ENCODE measurements at places on chromosomes 5 and 9. TPM values are rescaled to one million over a fixed set of nuclear protein-coding genes. Genes with fewer than 3 reads are reported as not detected.

KIF12 gene
- 249 TPM for total RNA-seq

- H3K27ac ChIP-seq = no peak overlapping the region
- no peaks in the 10 kb centered on the region for H3K27me3 ChIP-seq
Observed at GRCh38 chr9:26341545-26341944, 551.1 kb downstream of the CAAP1 start.

C5orf46 gene
- total RNA-seq = not detected

HAVCR1 gene
- total RNA-seq = not detected

DNA sequence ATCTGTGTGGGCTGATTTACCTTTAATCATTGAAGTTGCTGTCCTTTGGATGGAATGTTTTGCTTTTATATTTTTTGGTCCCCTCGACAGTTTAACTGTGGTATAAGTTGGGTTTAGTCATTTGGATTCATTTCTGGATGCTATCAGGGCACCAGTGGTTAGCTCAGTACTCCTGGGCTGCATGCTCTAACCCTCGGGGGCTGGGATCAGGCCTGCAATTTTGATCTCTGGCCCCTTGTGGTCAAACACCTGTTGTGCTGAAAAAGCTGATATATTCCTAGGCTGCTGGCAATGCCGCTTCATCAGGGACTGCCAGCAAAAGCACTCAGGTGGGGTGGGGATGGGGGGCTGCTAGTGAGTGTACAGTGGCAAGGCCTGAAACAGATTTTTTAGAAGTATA is 440.4 kb upstream of the RIOK2 start:
- no peaks in the 10 kb centered on the region for H3K4me1 ChIP-seq
- DNase-seq = no peak
- H3K4me3 ChIP-seq = no peak overlapping the region

Data from body of pancreas (tissue), 4 donors.